NCI-H526 treated with DMSO at 0.1 percent for 48 hours (cell line): ENCODE measurements at places on chromosomes 4 and X.

DNA sequence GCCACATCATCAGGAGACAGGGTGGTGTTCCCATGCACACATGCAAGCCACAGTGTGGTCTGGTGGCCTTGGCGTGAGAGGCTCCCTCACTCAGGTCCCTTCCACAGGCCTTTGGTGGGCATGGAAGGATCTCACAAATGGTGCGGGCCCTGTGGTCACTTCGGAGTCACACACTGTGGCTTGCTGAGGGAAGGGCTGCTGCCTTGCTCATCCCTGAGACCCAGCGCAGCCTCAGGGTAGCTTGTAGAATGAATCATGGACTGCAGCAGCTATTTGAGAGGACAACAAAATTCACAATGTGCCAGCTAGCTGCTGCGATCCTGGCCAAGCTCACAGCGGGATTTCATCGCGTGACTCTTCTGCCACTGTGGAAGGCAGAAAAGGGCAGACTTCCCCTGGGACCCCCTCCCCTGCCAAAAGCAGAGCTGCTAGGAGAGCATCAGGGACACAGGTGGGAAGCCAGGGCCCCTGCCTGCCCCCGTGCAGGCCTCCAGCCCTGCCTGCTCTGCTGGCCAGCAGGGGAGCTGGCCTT is 106.4 kb downstream of the ABLIM2 start:
- no peak for DNase-seq

DNA sequence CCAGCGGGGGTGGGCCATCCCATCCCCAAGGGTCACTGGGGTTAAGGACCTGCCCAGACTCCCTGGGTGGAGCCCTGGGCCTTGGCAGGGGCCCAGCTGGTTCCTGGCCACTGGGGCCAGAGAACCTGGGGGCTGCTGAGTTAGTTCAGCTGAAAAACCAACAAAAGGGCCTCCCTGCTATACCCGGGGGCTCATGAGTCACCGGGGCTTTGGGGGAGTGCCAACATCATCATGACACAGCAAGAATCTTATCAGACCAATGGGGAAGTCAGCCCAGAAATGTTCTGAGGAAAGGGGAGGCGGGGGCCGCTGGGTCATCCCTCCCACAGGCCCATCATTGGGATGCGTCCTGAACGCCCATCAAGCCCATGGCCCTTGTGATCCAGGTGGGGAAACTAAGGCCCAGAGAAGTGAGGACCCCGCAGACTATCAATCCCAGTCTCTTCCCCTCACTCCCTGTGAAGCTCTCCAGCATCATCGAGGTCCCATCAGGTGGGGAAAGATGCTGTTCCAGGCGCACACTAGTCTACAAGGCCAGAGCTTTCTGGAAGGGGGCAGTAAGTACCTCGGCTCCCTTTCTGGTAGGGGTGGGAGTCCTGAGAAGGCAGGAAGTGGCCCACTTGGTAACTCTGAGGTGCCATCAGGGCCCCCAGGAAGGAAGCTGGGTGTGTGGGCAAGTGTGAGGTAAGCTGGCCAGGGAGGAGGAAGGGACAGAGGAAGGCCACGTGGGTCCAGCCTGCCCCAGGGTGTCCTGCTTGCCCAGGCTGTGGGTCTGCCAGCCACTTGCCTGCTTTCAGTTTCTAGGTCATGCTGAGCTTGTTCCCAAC is 4.5 kb downstream of the G6PD start:
- no peak for DNase-seq

- no peak for DNase-seq
Observed at GRCh38 chrX:68714856-68715255, 67.4 kb downstream of the STARD8 start.

- DNase-seq: no peak
Observed at GRCh38 chrX:1659664-1660461, 45.0 kb downstream of the ASMT start.

- no peak for DNase-seq
Observed at GRCh38 chr4:37780444-37781130, 45.9 kb upstream of the PGM2 start.

GRCh38 chrX:40175511-40176350 is 78.0 kb upstream of the BCOR start:
- no peak for DNase-seq

GRCh38 chr4:153222707-153223426 is 18.6 kb downstream of the TRIM2 start:
- peak; percentile 51 for DNase-seq

DNA sequence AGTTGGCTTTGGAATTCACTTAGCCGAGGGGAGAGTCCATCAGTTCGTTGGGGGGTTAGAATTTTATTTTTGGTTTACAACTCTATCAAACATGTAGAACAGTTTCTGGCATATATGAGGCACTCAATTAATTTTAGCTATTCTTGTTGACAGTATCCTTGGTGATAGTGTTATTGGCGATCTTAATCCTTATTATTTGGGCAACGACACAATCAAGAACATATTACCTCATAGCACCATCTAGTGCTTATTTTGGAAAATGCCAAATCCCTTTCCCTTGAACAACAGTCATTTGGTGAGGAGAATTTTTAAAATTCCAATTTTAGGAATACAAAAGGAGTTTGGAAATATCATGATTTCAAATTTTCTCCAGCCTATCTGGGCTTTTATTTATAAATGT is 17.9 kb upstream of the PGRMC1 start:
- no peak for DNase-seq

DNA sequence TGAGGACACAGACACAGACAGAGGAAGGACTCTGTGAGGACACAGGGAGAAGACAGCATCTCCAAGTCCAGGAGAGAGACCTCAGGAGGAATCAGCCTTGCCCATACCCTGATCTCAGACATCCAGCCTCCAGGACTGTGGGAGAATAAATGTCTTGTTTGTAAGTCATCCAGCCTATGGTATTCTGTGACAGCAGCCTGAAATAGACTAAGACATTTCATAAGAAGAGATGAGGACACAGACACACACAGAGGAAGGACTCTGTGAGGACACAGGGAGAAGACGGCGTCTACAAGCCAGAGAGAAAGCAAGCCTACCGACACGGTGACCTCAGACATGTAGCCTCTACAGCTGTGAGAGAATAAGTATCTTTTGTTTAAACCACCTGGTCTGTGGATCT is 112.1 kb downstream of the DHRSX start:
- no peak for DNase-seq

DNA sequence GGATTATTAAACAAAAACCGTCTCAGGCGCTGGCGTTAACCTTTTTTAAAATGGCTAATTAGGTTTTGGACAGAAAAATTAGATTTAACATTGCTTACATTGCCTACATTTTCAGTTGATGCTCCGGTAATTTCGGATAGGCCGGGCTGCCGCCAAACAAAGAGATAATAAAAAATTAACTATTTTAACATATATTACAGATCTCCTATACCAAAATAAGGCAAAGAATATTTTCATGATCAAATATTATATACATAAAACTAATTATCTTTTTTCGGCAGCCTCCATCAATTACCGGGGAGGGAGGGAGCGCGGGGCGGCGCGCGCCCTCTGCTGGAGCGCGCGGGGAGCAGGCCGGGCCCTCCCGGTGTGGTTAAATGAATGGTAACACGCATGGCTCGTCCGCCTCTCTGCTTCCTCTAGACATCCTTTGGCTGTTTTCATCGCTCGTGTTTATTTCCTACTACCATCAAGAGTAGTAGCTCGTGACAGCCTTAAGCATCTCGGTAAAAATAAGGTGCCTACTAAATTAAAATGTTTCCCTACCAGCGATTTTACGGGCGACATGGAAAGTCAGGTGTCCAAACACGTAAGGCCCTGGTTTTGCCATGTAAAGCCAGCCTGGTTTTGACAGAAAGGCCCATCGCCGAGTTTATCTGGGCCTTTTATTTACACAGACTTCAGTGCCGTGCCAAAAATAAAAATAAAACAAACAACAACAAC is 52.4 kb upstream of the TMEM33 start:
- DNase-seq: peak; percentile 26

GRCh38 chr4:3238721-3239120 is 10.2 kb upstream of the MSANTD1 start:
- DNase-seq: no peak

DNA sequence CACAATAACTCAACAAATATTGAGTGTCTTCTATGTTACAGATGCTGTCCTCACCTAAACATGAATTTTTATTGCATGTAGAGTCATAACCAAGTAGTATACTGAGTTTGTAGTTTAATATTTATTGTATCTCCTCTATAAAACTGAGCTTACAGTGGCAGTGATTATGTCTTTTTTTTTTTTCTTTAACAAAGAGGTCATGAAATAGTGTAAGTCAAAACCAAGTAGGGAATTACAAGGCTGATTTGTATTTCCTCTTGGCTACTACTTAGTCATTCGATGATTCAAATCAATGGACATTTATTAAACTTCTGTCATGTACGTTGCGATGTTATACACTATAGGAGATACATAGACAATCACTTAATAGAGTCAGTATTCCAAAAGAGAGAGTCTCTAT is 48.4 kb downstream of the IL15 start:
- DNase-seq: no peak

- DNase-seq: no peak
Observed at GRCh38 chr4:15130441-15130840, 128.2 kb downstream of the CPEB2 start.

GRCh38 chrX:139936259-139936658 is 3.4 kb upstream of the ATP11C start:
- no peak for DNase-seq

DNA sequence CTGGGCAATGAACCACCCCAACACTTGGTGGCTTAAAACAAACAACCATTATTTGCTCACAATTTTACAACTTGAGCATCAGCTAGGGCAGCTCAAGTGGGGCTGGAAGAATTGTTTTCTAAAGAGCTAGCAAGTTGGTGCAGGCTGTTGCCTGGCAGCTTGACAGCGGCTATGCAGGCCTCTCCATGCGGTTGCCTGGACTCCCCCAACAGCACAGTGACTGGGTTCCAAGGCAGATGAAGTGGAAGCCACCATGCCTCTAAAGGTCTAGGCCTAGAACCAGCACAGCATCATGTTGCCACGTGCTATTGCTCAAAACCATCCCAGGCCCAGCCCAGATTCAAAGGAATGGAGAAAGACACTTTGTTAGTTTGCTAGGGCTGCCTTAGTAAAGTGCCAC is 114.8 kb downstream of the BCOR start:
- DNase-seq: peak; percentile 8

DNA sequence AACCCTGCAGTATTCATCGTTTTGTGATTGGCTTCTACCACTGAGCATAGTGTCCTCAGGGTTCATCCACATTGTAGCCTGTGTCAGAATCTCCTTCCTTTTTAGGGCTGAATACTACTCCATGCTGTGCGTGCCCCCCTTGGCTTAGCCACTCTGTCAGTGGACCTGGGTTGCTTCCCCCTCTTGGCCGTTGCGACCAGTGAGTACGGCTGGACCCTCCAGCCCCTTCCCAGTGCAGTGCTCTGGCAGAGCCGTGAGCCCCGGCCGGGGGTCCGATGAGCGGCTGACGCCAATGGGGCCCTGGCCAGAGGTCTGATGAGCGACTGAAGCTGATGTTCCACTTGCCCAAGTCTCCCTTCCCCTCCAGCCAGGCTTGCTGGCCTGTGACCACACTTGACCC is 6.9 kb downstream of the BLOC1S4 start:
- DNase-seq: no peak

DNA sequence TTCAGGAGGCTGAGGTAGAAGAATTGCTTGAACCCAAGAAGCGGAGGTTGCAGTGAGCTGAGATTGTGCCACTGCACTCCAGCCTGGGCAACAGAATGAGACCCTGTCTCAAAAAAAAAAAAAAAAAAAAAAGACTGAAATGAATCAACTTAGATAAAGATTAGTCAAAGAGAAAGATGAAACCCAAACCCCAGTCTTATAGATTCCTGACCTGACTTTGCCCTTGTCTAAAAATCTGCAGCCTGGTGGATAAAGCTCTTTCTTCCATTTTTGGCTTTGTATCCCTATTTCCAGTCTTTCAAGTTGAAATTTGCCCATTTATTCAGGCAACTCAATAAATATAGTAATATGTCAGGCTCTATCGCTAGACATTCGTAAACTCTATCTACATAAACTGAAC is 39.3 kb upstream of the SPINK2 start:
- no peak for DNase-seq

DNA sequence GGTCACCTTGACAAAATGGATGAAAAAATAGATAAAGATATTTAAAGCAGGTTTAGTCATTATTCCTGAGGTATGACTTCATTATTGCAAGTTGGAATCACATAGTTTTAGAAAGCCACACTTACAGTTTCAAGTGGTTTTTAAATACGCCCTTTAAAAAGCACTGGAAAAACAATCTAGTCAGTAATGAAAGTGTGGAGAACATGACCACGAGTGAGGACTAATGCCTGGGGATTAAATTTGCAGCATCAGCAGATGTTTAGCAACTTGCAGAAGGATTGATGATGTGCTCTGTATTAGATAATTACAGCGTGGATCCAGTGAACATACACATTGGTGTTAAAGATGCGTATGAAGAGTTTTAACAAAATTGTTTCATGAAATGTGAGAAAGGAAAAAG is 5.9 kb downstream of the SPARCL1 start:
- DNase-seq: no peak

- DNase-seq: no peak
Observed at GRCh38 chrX:19549838-19550237, 34.5 kb upstream of the MAP3K15 start.

- DNase-seq: no peak
Observed at GRCh38 chr4:56465599-56466295, 1.7 kb upstream of the SRP72 start.

DNA sequence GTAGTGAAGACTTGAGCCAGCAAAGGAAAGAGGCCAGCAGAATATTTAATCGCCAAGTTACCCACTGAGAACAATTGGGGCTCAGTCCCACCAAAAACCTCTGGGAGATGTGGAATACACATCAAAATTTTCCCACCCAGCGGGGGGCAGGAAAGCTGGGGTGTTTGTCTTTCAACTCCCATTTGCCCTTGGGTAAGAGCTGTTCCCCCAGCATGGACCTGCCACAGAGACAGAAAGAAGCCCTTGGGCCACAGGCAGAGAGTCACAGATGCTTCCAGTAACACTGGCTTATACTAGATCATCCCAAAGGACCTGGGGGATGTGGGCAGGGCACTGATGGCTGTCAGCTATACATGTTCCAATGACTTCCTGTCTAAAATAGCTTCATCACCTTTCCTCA is 18.9 kb upstream of the FBXW7 start:
- DNase-seq: no peak

DNA sequence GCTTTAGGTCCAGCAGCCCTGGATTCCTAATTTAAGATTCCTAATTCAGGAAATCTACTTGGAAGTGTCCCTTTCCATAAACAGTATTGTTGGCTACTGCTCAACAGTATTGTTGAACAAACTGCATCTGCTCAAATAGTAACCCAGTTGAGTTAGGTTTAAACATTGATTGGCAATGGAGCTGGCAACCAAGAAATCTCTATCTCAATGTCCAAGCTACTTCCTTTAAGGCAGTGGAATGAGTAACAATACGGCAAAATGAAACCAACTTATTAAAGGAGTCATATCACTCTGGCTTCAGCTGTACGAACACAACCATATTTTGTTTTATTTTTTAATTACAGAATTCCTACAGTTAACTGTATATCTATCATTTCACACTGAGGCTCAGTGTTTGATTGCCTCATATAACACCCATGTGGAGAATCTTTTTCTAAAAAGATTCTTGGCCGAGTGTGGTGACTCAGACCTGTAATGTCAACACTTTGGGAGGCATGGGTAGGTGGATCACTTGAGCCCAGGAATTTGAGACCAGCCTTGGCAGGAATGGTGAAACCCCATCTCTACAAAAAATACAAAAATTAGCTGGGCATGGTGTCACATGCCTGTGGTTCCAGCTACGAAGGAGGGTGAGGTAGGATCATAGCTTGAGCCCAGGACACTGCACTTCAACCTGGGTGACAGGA is 71.7 kb upstream of the IL13RA1 start:
- DNase-seq: no peak
